ENCODE measurements at places on chromosomes 7 and 10.

DNA sequence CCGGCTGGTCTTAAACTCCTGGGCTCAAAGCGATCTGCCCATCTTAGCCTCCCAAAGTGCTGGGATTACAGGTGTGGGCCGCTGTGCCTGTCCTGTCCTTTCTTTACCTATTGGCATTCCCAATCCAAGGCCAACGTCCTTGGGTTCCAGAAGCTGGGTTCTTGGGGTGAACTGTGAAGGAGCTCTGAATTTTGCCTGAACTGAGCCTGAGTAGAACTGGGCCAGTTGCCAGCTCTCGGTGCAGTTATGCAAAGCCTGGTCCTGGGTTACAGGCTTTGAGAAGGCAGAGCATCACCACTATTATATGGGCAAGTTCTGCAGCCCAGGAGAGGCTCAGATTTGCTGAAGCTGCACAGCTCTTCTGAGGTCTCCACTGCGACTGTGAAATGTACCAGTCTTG is 24.6 kb upstream of the SH2D4B start:
- DNase-seq, result no peak

DNA sequence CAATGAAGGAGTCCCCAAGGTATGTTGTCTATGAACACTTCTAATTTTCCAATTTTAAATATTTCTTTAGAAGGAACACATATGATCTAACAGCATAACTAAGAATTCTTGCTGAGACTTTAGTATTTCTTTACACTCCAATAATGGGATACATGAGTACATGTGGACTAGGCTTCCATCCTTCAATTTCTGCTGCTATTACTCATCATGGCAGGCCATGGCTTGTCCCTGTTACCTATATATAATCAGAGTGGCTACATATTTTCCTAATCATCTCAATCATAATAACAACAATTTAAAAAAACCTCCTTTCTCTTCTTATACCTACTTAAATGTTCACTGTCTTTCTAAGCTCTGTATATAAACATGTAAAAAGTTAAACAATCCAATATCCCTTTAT is 60.3 kb upstream of the TAC1 start:
- DNase-seq, result no peak

DNA sequence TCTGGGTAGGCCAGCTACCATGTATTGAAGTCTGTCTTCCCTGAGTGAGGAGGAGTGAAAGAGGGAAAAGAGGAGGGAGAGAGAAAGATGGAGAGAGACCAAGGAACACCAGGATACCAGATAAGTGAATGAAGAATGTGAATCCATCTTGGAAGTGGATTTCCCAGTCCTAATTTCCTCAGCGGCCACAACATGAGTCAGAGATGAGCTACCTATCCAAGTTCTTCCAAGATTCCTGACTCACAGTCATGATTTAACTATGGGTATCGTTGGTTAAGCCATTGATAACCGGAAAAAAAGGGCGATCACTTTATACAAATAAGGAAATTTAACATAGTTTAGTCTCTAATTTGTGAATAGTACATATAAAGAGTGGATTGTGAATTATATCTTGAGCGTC is 561.8 kb downstream of the ATRNL1 start:
- no peak for DNase-seq

GRCh38 chr7:132076301-132077035 is 499.8 kb downstream of the PLXNA4 start:
- no peak for DNase-seq

- DNase-seq, result no peak
Observed at GRCh38 chr10:128099901-128100300, 26.3 kb downstream of the MKI67 start.

DNA sequence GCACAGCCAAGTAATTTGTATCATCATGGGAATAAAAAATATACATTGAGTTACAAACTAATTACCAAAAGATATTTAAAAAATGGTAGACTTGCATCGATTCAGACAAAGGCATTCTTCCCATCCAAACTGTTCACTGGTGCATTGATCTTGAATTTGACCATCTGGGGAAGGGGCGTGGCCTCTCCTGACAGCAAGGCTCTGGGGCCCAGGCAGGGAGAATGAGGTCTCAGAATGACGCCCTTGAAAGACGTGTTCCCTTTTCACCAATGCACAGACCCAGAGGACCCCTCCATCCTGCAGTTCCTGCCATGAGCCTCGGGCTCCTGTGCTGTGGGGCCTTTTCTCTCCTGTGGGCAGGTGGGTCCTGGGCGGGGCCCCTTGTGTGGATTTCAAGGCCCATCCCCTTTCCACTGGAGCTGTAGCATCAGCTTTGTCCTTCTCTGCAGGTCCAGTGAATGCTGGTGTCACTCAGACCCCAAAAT is 91.1 kb upstream of the PRSS58 start:
- DNase-seq, result no peak

DNA sequence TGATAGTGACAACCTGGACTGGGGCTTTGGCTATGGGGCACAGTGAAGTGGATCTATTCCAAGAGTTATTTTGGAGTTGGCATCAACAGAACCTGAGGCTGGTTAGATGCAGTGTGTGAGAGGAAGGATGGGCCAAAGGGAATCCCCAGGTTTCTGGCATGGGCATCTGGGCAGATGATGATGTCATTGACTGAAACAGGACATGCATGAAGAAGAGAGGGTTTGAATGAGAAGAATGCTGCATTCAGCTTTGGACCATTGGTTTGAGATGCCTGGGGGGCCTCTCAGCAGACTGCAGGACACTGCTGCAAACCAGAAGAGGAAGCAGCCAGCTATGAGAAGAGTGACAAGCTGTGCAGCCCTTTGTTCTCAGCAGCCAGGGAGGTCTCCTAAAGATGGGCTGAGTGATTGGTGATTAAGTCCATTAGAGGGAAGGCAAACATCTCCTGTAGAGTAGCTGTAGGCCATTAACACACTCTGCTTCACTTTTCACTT is 23.1 kb upstream of the PIK3CG start:
- no peak for DNase-seq

- DNase-seq, result no peak
Observed at GRCh38 chr7:153190452-153190851, 430.9 kb downstream of the ACTR3B start.

- DNase-seq, result no peak
Observed at GRCh38 chr7:5429253-5429856, 5.7 kb upstream of the TNRC18 start.

DNA sequence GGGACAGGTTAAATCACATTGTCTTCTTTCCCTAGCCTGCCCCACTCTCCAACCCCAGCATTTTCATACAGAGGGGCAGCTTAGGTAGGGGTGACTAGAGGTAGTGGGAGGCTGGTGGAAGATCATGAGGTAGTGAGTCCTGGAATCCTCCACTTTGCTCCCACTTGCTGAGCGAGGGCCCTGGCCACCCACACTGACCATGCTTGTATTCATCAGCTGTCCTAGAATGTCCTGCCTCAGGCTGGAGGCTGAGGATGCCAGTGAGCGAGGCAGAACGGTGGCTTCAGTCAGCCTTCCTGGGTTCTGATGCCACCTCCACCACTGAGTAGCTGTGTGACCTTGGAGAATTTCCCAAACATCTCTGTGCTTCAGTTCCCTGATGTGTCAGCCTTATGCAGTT is 34.6 kb upstream of the PFKFB3 start:
- no peak for DNase-seq

GRCh38 chr10:69681436-69681835 is 51.4 kb downstream of the FAM241B start:
- no peak for DNase-seq

- DNase-seq, result no peak
Observed at GRCh38 chr7:43646603-43647338, 63.9 kb downstream of the STK17A start.

DNA sequence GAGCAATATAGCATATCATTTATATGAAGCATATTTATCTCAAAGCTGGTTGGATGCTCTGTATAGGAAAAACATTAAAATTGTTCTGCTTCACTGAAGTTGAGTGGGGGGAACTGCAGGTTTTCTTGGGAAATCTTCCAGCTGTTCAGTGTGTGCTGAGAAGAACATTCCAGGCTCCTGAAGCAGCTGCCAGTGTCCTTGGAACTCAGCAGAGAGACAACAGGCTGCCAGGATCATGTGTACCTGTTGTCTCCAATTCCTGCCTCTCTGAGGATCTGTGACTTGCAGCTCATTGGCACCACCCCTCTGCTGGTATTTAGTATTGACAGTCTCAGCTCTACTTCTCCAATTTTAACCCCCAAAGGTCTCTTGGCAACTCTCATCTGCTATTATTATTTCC is 42.3 kb upstream of the PRKG1 start:
- DNase-seq, result no peak

DNA sequence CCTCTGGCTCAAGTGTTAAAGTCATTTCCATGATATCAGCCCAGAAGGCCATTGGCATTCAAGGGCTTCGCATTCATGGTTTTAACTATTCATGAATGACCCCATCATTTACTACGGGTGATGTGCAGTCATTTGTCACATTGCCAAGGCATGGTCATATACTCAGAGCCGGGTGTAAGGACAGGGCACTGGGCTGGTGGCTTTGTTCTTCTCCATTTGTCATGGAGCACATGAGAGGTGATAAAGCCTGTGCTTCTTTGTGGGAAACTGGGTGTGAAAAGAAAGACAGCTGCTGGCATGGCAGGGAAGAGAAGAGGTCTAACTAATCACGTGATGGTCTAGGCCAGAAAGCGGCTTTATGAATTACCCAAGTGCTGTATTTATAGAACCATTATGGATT is 132.2 kb upstream of the PLXNA4 start:
- DNase-seq, result no peak

GRCh38 chr10:100021322-100021721 is 11.6 kb upstream of the DNMBP start:
- DNase-seq, result no peak

GRCh38 chr7:118076564-118076963 is 107.4 kb upstream of the LSM8 start:
- no peak for DNase-seq

GRCh38 chr10:28686835-28687682 is 9.7 kb downstream of the BAMBI start:
- DNase-seq, result no peak

- no peak for DNase-seq
Observed at GRCh38 chr7:103765901-103766300, 223.6 kb downstream of the RELN start.

GRCh38 chr10:91201213-91201996 is 19.1 kb upstream of the PCGF5 start:
- DNase-seq, result no peak

DNA sequence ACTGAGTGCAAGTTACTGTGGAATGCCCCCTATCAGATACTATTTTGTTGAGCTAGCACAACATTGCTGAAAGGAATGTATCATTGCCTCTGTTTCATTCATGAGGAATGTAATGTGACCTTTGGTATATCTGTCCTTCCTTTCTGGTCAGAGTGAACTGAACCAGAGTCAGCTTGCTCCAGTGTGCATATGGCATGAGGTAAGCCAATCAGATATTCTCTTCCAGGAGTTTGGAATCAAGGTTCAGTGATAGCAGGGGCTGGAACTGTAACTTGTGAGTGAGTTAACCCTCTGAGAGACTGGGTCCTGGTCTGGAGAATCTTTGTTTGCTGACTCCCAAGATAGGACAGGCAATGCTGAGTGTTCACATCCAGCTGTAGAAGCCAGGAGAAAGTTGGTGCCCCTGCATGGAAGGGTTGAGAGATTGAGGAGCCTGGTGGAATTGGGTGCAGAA is 45.3 kb upstream of the OSBPL3 start:
- no peak for DNase-seq

- no peak for DNase-seq
Observed at GRCh38 chr7:978049-978346, 2.6 kb upstream of the COX19 start.

GRCh38 chr10:72337039-72337629 is 17.6 kb downstream of the DNAJB12 start:
- no peak for DNase-seq

GRCh38 chr10:88104223-88104622 is 240.8 kb downstream of the PTEN start:
- DNase-seq, result no peak

GRCh38 chr7:70674571-70675010 is 457.4 kb upstream of the GALNT17 start:
- DNase-seq, result no peak

- DNase-seq, result no peak
Observed at GRCh38 chr10:112438356-112438755, 8.4 kb downstream of the ZDHHC6 start.

- DNase-seq, result no peak
Observed at GRCh38 chr10:67609996-67610793, 85.8 kb downstream of the CTNNA3 start.

- no peak for DNase-seq
Observed at GRCh38 chr7:39969431-39969830, 19.4 kb downstream of the CDK13 start.

DNA sequence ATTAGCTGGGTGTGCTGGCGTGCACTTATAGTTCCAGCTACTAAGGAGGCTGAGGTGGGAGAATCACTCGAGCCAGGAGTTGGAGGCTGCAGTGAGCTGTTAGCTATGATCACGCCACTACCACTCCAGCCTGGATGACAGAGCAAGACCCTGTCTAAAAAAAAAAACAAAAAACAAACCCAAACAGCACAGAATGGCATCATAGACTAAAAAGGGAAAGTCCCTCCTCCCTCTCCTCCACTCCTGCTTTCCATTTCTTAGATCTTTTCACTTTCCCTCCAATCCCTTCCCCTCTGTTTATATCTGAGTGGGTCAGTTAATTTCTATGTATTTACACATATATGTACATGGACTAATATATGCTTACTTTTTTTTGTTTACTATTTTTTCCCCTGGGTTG is 10.4 kb upstream of the PIP4K2A start:
- no peak for DNase-seq

GRCh38 chr7:3914051-3914775 is 613.2 kb downstream of the SDK1 start:
- DNase-seq, result no peak

- DNase-seq, result no peak
Observed at GRCh38 chr7:28096713-28097112, 83.9 kb downstream of the JAZF1 start.

- no peak for DNase-seq
Observed at GRCh38 chr7:122743211-122743610, 40.5 kb upstream of the RNF148 start.

DNA sequence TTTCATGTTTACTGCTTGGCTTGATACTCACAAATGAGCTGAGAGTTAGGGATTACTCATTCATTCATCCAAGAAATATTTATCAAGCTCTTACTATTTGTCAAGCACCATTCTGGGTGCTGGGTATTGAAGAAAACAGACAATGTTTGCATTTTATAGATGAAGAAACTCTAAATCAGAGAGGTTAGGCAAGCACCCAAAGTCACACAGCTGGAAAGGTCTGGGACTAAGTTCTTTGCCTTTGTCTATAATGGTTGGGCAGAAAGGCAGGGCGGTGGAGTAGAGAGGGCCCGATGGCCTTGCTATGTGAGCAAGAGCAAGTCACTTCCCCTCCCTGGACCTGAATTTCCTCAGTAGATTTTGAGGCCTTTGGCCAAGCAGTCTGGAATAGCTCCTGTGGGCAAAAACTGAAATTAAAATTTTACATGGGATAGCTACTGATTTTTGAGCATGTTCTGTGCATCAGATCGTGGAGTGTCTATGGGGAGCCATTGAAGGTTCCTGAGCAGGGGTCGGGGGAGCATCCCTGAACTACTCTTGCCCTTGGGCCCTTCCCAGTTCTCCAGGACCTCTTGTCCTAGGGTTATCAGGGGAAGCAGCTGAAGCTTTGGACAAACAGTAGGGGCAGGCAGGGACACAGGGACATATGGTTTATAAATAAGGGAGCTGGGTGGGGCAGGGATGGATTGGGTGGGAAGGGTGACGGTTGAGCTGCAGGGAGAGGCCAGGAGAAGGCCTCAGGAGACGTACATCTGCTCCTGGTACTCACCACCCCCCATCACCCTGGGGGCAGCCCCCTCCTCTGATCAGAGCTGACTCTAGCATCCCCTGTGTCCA is 23.3 kb downstream of the AQP1 start:
- no peak for DNase-seq

GRCh38 chr10:130463104-130463875 is 327.1 kb downstream of the GLRX3 start:
- DNase-seq, result no peak
